ENCODE measurements at places on chromosomes 1 and 21.
A peak's percentile ranks its signal among the peaks of the same experiment; 100 is the strongest.

DNA sequence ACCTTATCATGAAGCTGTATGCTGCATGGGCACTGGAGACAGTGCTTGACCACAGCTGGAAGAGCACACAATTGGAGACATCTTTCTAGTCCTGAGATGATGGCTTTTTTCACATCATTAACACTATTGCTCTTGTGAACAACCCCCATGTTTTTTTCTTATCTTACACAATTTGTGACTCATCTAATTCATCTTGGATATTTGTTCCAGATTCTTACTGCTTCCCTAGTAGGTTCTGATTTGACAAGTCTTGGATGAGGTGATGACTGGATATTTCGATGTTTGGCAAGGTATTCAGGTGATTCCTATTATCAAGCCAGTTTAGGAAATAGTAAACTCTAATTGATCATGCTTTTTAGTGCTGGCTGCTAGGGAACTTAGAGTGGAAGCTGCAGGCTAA is 23.7 kb downstream of the HLX start:
- no peak for DNase-seq

GRCh38 chr1:101310506-101310905 is 73.7 kb downstream of the S1PR1 start:
- DNase-seq = no peak

GRCh38 chr1:6245869-6246496 is 2.0 kb downstream of the HES3 start:
- no peak for DNase-seq

- peak; percentile 52 for DNase-seq
These were observed at the start of gene NENF for GRCh38 chr1:212432661-212433576. Gene NENF (plus strand): TSS chr1:212432920. CDS start chr1:212432944, 24 bp downstream.

DNA sequence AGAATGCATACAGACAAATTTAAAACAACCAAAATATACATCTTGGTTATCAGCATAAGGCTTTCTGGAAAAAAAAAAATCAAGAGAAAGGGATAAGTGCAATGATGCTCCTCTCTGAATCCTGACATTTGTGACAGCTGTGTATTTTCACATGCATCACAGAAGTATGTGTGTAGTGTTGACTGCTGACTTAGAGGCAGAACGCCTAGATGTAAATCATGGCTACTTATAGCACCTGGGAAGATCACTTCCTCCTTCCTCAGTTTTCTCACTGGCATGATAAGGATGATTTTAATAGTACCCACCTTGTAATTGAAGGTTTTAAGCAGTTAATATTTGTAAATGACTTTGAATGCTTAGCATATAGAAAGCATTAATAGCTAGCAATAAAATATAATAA is 112.5 kb downstream of the MRPL39 start:
- no peak for DNase-seq

Measured in activated T-helper 1 cell treated with anti-CD3 and anti-CD28 coated beads, Interleukin-2, amount 50 U/mL, for 16 hours (primary cell).